ENCODE measurements at places on chromosomes 7 and 10.

DNA sequence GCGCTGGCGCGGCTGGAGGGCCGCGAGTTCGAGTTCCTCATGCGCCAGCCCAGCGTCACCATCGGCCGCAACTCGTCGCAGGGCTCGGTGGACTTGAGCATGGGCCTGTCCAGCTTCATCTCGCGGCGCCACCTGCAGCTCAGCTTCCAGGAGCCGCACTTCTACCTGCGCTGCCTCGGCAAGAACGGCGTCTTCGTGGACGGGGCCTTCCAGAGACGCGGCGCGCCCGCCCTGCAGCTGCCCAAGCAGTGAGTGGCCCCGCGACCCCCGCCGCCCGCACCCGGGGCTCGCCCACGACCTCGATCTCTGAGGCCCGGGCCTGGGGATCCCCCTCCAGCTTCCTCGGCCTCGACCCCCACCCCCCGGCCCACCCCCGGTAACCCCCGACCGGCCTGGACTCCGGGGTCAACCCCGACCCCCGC is 537 bp downstream of the FOXK1 start:
- peak; percentile 45 for DNase-seq

- no peak for DNase-seq
Observed at GRCh38 chr7:80681272-80681885, 42.9 kb downstream of the CD36 start.

GRCh38 chr10:72311667-72312066 is 37.9 kb downstream of the DDIT4 start:
- DNase-seq = no peak

DNA sequence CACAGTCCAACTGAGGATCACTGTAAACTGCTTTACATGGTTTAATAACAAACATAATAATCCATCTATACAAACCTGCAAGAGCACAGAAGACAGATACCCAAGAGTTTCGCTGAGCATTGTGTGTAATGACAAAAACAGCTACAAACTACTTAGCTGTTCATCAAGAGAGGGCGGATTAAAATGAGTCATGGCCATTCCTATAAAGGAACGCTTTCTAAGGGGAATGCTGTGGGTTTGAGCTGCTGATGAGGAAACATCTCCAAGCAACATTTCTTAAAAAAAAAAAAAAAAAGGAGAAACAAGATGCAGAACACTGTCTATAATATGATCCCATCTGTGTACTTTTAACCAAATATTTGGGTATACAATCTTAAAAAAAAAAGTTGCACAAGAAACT is 33.8 kb downstream of the VOPP1 start:
- DNase-seq = no peak

- no peak for DNase-seq
Observed at GRCh38 chr7:73740771-73741170, 2.2 kb upstream of the ABHD11 start.

DNA sequence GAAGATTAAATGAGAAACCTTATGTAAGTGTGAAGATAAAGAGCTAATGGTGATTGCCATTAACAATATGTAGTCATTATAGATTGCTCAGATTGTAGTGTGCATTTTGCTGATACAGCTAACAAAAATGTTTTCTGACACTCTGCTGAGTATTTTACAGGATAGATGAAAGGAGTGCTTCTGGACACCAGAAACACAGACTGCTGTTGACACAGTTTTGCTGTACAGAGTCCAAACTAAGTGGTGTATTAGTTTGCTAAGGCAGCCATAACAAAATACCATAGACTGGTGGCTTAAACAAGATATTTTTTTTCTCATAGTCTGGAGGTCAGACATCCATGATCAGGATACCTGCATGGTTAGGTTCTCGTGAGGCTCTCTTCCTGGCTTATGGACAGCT is 2.2 kb downstream of the SMC3 start:
- no peak for DNase-seq

- no peak for DNase-seq
Observed at GRCh38 chr10:48302515-48303476, 3.7 kb upstream of the MAPK8 start.

DNA sequence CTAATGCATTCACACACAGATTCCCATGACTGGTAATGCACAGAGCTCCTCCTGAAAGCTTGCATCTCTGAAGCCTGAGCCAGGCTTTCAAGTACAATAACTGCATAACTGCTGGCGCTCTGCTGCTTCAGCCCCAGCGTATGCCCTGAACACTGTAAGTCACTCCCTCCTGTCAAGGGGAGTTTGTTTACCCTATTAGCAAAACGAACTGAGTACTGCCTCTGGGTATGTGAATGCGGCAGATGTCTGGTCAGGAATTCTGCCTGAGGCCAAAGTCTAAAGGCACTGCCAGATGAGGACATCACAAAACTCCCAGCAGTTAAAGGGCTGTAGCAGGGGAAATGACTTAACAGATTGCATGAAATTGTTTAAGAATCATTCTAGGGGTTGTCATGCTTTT is 97.7 kb downstream of the NRCAM start:
- DNase-seq = no peak

GRCh38 chr7:155467846-155468784 is 10.2 kb downstream of the EN2 start:
- no peak for DNase-seq

GRCh38 chr7:129218514-129219062 is 6.2 kb upstream of the AHCYL2 start:
- DNase-seq = peak; percentile 79

GRCh38 chr10:58140691-58141347 is 126.9 kb downstream of the IPMK start:
- no peak for DNase-seq

DNA sequence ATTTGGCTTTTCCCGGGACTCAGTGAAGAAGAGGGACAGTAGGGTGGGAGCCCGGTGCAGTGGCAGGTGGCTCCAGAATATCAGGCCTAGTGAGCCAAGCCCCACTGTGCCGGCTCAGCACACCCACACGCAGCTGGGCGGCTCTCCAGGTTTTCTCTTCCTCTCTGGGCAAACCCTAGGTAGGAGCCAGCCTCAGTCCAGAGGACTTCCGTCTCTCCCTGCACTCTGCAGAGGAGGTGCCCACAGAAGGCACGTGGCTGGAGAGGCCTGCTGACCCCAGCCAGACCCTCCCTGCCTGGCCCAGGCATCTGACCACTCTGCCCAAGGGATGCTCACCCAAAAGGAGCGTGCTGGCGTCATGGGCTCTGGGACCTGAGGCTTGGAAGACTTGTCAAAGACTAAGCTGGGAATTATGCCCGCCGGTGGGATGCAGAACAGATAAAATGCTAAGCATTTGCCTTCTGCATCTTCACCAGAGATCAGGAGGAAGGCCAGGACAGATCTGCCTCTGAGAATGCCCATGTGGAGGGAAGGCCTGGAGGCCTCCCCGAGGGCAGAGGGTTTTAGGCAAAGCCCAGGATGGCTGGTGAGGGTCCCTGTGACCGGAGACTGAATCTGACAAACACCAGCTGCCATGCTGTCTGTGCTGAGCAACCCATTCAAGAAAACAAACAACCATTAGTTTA is 40.2 kb downstream of the TCERG1L start:
- DNase-seq = no peak

DNA sequence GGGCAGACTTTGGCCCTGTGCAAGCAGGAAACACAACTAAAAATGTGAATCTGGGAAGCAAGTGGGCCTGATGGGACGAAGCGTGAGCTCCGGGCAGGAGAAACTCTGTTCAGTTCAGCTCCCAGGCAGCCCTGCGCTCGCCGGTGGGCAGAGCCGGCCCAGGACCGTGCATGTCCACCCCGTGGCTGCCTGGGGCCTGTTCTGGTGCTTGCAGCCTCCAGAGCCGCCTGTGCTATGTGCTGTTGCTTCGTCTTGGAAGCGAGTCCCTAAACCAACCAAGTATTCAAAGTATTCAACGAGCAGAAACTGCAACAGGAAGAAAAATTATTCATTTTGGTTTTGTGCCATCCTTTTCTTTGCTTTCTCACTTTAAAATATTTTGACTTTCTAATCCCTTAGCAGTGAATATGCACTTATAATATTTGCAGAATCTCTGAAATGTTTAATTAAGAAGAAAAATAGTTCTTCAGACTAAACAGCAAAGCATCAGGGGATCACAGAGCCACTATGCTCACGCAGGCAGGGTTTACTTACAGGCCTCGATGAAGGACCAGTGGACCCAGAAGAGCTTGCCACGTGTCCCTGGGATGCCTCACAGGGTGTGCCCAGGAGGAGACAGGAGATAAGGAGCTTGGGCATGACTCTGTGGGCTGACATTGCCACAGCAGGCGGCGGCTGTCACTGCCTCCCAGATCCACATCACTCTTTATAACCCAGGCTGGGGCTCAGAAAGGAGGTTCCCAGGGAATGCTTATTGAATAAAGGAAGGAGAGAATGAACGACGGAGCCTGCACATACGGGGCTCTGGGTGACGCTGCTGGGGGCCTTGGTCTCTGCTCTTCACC is 45.6 kb downstream of the VIPR2 start:
- no peak for DNase-seq

- peak; percentile 35 for DNase-seq
Observed at GRCh38 chr10:49761789-49762565, at the start of gene OGDHL. OGDHL (minus strand) TSS chr10:49762323; CDS start chr10:49758592, 3,731 bp downstream.

DNA sequence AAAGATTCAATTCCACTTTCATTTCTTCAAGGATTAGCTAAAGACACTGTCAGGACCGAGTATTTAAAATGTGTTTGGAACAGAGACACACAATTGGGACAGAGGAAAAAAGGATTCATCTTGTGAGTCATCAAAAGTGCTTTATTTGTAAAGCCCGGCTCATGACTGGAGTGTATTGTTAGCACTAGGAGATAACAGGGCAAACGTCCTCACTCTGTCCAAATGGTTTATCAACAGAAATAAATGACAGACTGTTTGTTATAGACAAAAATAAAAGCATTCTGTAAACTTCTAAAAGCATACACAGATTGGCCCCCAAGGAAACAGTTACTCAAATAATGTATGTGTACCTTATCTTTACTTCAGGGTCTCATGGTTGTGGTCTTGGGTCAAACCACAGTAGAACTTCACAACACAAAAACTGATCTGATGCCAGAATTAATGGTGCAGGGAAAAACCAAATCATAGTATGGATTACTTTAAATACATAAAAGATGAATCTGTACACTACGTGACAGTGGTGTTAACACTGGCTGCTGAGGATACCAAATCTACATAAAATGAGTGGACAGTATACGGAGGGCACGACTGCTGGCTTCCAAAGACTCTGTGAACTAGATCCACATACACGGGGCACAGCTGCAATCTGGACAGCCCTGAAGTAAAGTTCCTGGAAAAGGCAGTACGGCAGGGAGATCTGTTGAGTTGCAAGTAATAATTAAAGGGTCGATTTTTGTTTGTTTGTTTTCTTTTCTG is 179.4 kb downstream of the PIP4K2A start:
- no peak for DNase-seq

DNA sequence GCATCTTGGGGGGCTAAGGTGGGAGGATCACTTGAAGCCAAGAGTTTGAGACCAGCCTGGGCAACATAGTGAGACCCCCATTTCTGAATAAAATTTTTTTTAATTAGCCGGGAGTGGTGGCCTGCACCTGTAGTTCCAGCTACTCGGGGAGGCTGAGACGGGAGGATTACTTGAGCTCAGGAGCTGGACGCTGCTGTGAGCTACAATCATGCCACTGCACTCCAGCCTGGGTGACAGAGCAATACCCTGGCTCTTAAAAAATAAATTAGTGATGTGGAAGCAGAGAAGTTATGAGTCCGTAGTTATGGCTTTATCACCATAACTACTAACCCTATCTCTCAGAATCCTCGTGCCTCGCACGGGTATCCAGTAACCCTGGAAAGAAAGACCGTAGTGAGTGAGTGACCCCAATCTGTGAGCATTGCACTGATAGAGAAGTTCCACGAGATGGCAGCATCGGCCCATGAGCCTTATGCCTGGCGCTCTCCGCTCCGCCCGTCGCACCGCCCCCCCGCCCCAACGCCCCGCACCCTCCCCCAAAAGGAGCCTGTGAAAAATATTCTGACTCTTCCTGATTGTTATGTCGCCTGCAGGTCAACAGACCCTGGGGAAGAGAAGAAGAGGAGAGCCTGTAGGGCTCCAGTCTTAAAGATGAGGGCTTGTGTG is 4.9 kb upstream of the SLC29A3 start:
- peak; percentile 62 for DNase-seq

DNA sequence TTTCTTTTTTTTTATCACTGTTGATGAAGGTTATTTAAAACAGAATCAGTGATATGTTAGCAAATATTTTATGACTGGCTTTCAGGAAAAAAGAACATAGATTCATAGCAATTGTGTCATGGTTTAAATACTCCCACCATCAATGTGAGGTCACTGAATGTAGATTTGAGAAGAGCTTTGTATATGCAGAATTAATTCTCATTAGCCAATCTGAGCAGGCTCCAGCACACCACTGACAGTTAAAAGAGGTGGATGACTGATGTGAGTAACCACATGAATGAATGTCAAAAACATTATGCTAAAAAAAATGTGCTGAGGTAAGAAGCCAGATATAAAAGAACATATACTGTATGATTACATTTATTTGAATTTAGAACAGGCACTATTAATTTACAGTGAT is 174.8 kb upstream of the KAT6B start:
- DNase-seq = no peak

DNA sequence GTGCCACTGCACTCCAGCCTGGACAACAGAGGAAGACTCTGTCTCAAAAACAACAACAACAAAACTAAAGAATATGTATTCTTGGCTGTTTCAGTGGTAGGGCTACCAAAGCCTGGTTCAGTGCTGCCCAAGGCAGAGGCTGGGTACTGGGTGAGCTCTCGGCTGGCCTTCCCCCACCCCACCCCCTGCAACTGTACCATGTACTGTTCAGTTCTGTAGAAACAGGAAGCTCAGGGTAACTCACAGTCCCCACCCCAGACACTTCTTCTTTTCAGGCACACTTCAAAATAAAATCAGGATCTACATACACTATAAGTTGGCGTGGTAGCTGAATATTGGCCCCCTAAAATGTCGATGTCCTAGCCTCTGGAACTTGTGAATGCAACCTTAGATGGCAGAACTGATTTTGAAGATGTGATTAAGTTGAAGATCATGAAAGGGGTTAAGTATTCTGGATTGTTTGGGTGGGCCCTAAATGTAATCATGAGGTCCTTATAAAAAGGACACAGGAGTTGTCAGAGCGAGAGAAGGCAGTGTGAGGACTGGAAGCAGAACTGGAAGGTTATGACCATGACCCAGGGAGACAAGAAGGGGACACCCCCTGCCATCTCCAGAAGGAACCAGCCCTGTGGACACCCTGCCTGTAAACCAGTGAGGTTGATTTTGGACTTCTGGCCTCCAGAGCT is 31.2 kb downstream of the TBXAS1 start:
- DNase-seq = no peak

DNA sequence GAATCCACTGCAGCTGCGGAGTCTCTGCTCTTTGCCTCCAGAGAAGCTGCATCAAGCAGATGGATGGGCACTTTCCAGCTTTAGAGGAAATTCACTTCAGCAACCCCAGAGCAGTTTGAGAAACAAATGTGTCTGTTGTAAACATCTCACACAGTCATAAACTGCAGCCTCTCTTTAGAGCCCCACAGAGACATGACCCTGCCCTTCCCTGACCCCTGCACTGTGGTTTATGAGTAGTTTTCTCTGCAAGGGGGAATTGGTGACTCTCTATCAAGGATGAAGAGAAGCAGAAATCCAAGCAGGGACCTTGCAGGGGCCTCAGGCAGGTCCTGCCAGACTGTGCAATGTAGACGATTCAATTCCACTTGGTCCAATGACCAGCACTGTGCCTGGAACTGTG is 160.2 kb downstream of the SH2D4B start:
- no peak for DNase-seq

All from activated CD8-positive, alpha-beta memory T cell treated with anti-CD3 and anti-CD28 coated beads, Interleukin-2, amount 50 U/mL, for 4 hours (primary cell).